Progenitor cell of endocrine pancreas (in vitro differentiated cells): ENCODE measurements at places on chromosomes 12 and 14.
A peak's percentile ranks its signal among the peaks of the same experiment; 100 is the strongest.

DNA sequence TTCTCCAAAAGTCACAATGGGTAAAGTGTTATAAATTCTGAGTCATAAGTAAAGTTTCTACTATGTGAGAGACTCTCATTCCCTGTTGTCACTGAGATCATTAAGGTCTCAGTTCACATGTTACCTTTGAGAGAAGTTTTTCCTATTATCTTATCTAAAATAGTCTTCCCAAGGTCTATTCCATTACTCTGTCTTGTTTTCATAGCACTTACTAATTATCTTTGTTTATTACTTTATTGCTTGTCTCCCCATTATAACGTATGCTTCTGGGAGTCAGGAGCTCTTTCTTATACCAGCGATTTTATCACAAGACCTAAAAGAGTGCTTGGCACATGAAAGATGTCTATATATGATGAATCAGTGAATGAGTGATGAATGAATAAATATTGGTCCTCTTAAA lies 1001.9 kb downstream of the DIO2 start:
- DNase-seq = no peak

GRCh38 chr12:62248873-62249272 lies 11.3 kb upstream of the USP15 start:
- no peak for DNase-seq

GRCh38 chr12:113302886-113303640 lies 31.8 kb downstream of the SLC8B1 start:
- no peak for DNase-seq

DNA sequence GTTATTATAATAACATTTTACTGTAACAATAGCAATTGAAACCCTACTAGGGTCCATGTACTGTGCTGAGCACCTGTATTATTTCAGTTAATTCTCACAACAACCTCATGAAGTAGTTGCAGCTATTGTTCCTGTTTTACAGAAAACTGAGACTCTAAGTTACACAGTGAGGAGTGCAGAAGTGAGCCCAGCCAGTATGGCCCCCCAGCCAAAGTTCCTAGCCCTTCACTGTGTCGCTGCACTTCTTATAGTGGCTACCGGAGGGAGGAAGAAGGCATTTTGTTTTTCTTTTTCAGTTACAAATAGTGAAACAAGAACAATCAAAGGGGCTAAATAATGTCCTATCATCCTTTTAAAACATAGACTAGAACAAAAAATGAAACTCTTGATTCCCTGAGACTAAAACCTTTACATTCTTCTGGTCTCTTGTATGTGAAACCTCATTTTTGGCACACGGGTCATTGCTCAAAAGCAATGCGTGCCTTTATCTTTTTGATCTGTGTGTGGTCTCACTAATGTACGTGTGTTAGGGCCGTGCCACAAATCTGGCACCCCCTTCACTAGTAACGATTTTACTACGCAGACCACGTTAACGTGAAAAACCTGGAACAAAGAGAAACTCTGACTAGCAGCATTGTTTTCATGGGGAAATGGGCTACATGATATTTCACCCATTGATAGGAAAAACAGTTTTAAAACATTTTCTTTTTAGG lies 88.7 kb downstream of the LLPH start:
- no peak for DNase-seq

DNA sequence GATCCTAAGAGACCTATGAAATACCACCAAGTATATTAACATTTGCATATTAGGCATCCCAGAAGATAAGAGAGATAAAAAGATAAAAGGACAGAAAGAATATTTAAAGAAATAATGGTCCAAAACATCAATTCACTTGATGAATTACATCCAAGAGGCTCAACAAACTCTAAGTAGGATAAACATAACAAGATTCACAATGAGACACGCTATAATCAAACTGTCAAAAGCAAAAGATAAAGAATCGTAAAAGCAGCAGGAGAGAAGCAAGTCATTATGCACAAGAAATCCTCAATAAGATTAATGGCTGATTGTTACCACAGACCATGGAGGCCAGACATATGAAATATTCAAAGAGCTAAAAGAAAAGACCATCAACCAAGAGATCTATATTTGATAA lies 79.6 kb downstream of the PLCZ1 start:
- no peak for DNase-seq

DNA sequence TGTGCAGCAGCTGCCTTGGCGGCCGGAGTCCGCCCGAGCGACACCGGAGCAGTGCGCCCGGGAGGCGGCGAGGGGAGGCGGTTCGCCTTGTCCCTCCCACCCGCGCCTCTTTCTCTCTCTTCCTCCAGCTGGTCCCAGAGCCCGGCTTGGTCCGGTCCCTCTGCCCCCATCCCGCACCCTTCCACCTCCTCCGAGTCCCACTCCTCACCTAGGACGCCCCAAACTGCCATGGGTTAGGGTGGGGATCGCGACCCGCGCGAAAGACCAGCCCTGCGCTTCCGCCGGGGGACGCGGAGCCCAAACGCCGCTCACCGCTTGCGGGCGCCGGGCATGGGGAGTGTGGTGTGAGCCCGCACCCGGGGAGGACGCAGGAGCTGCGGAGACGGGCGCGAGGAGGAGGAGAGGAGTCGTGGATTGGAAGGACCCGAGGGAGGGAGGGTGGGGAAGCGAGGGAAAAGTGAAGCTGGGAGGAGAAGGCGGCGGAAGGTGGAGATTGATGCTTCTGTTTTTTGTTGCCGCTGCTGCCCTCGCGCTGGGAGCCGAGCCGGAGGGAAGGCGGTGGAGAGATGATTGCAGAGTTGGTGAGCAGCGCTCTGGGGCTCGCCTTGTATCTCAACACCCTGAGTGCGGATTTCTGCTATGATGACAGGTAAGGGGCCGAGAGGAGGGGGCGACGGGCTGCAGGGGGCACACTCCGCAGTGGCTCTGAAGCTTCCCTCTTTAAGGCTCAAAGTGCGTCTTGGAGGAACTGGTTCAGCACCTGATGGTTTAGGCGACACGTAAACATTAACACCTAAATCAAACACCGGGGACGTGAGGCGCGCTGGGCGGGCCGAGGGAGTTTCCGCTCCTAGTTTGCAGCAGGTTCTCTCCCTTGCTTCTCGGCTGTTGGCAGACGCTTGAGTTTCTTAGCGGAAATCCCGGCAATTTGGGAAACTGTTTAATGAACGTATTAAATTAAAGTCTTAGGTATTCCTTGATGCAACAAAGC lies 610 bp downstream of the TMTC2 start:
- peak; percentile 53 for DNase-seq

- no peak for DNase-seq
Measured at GRCh38 chr14:87122166-87122565, 870.8 kb downstream of the GALC start.

DNA sequence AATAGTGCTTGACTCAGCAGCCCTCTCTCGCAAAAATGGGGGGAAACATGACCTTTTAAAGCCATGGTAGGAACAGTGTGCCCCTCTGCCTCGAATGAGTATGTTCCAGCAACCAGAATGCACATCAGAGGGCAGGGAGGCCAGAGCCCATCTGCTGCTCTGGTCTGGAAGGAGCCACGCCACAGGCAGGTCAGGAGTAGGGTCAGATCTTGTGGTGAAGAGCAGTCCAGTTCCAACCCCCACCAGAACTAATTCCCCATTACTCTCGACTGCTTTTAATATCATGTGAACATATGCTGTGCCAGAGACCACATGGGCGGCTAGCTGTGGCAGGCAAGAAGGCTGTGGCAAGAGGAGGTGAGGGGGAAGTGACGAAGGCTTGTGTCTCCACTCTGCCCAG lies 34.6 kb upstream of the TMX1 start:
- no peak for DNase-seq

GRCh38 chr12:80692114-80692513 lies 15.3 kb upstream of the MYF6 start:
- no peak for DNase-seq

- DNase-seq = no peak
Measured at GRCh38 chr12:49388682-49389386, 21.6 kb downstream of the SPATS2 start.

DNA sequence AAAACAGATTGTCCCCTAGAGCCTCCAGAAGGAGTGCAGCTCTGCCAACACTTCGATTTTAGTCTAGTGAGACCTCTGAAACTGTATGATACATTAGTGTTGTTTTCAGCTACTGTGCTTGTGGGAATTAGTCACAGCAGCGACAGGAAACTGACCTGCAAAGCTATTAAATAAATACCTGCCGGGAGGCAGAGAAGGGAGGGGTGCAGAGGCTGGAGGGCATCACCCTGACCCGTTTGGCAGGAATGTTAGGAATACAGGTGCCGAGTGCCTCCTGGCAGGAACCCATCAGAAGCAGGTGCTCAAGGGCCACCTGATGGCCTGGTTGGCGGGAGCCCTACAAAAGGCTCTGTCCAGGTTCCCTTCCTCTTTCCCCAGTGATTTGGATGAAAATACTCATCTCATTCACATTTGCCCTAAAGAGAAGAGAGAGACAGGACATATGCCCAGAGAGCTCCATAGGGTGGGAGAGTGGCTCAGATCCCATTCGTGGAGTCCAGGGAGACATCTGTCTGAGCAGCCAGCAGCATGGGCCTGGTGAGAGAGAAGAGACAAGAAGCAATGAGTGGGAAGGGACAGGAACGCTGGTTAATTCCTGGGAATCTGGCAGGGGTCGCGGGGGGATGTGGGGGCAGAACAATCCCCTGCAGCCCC lies 44.6 kb downstream of the C14orf132 start:
- no peak for DNase-seq

- DNase-seq = no peak
Measured at GRCh38 chr12:108722992-108723766, 8.1 kb downstream of the CORO1C start.

GRCh38 chr14:59482541-59483331 lies 1.5 kb downstream of the L3HYPDH start:
- DNase-seq = no peak

- no peak for DNase-seq
Measured at GRCh38 chr12:64566831-64567517, 43.3 kb upstream of the RASSF3 start.

DNA sequence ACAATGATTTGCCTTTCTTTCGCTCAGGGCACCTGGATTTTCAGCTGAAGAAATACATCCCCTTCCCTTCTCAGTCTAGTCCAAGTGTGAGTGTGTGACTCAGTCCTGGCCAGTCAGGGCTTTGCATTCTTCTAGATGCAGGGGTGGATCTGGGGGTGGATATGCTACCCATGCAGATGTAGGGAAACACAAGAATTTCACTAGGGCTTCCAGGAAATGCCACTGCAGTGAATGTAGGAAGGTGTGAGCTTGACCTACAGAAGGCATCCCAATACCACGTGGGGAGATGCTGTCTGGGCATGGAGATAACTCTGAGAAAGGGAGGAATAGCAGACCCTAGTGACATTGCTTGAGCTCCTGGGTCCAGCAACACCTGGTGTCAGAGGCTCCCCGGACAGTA lies 404.2 kb downstream of the GLT1D1 start:
- no peak for DNase-seq

DNA sequence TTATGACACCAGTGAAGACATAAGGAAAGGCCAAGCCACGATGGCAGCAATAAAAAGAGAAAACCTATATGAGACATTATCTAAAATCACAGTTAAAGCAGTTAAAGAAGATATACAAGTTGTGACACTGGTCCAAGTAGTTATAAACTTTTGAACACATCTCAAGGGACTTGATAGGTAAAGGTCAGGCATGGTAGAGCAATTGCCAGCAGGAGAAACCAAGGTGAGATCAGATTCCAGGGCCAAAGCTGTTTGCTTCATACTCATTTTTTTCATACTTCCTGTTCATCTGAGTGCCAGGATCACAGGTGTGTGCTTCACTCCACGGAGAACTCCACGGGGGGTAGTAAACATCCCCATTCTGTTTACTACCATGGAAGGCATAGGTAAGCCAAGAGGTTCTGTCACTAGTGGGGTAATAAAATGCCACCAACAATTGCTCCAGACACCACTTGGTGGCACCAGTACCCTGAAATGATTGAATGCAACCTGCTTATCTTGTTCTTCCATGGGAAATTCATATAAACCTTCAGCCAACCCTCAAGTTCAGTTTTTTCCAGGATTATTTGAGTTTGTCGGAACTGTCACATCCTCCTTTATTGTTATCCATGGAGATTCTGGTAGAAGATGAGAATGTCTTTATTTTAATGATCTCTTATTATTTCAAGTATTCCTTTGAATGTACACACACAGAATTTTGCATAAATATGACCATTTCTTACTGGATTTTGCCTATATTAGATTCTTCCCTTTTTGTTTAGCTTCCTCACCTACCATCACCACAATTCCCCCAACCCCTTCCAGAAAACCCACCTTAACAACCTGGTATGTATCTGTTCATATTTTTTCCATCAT lies 59.2 kb upstream of the TSPAN8 start:
- no peak for DNase-seq

DNA sequence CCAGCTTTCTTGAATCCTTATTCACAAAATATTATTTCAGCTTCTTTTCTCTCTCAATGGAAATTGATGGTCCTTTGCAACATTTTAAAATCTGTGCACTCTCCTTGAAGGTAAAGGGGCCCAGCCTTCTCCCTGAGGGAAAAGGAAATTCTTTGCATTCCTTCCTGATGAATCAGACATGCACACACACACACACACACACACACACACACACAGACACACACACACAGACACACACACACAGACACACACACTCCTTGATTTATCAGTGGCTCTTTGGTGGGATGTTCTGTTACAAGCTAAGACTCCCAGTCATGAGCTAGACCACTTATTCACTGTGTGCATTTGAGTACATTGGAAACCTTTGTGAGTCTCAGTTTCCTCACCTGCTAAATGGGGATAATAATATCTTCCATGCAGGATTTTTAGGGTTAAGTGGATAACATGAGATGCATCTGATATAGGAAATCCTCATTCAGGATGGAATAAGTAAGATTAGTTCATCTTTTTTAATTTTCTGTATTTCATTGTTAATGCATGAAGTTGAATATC lies 45.1 kb upstream of the HMGA2 start:
- DNase-seq = no peak

GRCh38 chr14:66649498-66649897 lies 141.6 kb downstream of the GPHN start:
- DNase-seq = no peak

DNA sequence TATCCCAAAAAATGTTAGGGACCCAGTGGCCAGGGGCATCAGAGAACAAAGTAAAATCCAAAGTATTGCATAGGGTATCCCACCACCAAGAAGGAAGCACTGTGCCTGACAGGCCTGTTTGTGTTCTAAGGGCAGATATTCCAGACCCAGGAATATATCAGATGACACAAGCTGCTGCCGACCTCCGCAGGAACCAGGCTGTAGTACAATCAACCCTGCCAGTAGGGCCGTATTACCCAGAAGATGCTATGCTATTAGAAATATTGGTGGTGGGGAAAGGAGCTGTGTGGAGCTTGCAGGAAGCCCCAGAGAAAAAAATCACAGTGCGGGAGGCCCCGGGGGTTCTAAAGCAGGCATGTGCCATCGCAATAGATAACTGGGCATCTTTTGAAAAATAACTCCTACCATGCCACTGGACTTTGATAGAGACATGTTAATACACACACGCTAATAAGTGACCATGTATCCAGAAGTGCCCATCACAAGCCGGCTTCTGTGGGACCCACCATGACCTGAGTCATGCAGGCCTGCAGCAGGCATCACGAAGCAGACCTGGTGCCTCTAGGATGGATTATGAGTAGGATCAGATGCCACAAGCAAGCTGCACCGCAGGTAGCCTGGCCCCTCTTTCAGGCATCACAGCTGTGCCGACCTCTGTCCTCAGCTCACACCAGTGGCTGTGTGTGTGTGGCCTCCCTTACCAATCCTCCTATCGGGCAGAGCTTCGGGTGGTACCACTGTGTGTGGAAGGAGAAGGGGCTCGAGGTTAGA lies 242.7 kb downstream of the BCL11B start:
- no peak for DNase-seq
